ENCODE measurements at places on chromosomes 7 and 10.

GRCh38 chr7:47482013-47482875, 99.7 kb downstream of the TNS3 start:
- DNase-seq = no peak

GRCh38 chr10:6204063-6204340, 1.3 kb downstream of the PFKFB3 start:
- no peak for DNase-seq

DNA sequence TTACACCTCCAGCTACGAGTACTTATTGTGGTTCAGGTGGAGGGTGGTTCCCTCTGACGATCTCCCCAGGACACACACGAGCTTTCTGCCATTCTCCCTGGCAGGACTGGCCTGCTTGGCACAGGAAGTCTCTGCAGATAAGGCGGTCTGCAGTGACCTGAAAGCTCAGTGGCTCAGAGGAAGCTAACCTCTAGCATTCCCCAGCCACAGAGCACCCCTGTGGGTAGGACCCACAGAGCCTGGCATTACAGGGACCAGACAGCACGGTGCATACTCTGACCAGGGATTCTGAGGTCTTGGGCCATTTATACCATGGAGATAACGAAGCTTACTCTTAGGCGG, 1.9 kb upstream of the GPR146 start:
- DNase-seq = no peak

GRCh38 chr10:124959564-124959963, 17.6 kb downstream of the ZRANB1 start:
- no peak for DNase-seq

DNA sequence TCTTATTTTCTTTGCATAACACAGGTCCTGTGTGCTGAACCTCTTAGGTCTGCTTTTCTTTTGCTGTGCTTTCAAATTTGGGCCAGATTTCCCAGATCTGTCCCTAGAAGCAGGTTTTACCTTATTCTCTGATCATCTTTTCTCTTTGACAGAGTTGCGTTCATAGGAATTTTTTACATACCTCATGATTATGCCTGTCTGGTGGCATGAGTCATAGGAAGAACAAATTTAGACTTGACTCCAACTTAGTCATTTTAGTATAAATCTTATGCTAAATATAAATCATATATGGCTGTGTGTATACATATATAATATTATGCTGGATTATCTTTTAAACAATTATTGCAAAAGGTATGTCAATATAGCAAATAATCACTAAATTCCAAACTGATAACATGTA, 1038.9 kb downstream of the GRM8 start:
- no peak for DNase-seq

DNA sequence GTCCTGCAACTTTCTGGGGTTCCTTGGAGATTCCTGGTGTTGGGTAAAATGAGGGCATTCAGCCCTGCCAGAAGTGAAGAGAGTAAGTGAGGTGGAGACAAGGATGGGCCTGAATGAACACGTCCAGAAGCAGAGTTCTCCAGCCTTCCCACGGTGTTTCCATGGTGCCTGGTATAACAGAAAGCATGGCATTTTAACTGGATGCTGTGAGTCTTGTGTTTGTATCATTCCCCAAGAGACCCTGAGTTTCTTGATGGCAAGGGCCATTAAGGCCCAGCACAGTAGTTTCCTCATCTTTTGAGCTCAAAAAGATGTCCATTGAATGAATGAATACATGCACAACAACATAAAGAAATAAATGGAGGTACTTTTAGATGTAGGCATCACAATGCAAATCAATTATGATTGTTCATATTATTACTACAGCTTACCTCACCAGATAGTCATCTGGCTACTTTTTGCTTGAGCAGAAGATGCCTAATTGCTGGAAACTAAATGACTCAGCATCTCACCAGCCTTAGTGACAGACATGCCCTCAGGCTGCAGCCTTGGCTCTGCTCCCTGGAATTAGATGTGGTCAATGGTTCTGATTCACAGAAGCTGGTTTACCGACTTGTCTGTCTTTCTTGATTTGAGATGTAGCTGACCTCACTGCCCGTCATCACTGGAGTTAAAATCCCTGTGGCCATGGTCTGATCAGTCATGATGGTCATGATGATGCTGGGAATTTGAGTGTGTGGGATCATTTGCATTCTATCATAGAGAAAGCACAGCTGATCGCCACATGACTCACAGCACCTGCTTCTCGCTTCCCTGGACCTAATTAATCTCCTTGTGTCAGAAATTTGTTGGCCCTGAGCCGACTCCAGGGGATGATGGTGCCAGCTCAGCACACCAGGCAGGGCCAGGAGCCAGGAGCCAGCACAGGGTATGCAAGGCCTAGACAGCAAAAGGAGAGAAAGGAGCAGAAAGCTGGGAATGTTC, 83.9 kb downstream of the CXCL12 start:
- DNase-seq = no peak

- no peak for DNase-seq
Measured at GRCh38 chr7:6168477-6168868, 104.0 kb downstream of the CYTH3 start.

GRCh38 chr7:25812086-25812850, 339.7 kb upstream of the NFE2L3 start:
- DNase-seq = no peak

GRCh38 chr10:130885021-130885655, 426.4 kb downstream of the TCERG1L start:
- no peak for DNase-seq

- no peak for DNase-seq
Measured at GRCh38 chr7:25562673-25563182, 334.4 kb upstream of the NPVF start.

- DNase-seq = no peak
Measured at GRCh38 chr10:84933402-84933801, 605.0 kb downstream of the CCSER2 start.

DNA sequence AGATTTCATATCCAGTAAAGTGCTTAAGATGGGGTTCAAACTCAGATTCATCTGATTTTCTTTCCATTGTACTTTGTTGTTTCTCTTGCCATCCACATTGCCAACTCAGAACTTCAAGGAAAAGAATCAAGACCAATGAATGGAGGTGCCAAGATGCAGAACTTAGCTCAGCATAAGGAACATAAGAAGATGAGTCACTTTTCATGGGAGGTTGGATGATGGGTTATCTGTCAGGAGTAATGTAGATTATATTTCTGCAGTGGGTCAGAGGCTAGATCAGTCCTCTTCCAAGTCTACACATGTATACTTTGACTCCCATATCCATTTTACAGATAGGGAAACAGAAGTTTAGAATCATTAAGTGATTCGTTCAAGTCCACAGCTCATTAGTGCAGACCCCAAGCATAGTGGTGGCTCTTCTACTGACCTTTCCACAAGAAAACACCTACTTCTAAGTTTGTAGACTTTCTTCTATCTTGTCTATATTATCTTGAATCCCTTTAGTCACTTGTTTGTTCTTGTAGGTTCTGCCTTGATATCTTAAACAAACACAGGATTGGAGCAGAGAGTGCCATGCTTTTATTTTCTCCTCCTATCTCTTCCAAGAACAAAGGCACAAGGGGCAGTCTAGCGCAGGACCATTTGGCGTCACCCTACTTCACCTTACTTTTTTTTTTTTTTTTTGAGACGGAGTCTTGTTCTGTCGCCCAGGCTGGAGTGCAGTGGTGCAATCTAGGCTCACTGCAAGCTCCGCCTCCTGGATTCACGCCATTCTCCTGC, 14.0 kb upstream of the ADD3 start:
- no peak for DNase-seq

DNA sequence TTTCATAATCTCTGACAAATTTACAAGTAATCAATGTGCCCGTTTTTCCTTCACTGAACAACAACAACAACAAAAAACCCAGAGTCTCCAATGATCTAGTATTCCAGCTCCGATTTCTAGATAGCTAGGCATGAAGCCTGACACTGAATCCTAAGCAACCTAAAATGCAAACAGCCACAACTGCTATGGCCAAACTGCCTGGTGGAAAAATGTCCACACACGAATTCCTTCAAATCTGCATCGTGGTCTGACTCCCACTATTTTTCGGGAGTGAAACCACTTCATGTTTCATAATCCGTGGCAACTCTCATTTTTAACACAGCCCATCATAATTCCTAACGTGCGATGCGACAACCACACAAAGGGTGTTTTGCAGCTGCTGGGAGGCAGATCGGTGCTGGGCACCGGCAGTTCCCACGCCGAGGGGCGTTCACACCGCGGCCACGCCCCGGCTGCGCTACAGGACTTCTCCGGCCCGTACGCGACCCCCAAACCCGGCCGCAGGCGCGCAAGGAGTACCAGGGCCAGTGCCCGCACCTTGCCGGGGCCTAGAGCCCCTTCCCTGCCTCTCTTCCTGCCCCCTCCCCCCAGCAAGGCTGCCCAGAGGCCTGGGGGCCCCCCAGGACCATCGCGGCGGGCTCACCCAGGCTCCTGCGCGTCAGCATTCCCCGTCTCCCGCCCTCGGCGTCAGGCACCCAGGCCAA, 814 bp downstream of the RUFY2 start:
- DNase-seq = no peak

GRCh38 chr10:86139066-86139657, 227.4 kb downstream of the GRID1 start:
- no peak for DNase-seq

DNA sequence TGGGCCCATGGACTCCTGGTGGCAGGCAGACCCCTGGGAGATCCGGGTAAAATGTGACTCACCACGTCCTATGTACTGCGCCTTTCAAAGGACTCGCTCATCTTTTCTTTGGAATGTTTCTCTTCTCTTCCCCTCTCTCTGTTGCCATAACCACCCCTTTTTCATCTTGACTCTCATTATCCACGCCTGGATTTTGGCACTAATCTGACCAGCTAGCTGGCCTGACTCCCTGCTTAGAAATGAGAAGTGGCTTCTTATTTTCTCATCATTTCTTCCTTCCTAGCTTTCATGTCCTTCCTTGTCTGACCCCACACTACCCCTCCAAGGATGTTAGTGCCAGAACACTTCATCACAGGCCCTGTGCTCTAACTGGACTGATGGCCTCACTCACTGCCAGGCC, 98.0 kb upstream of the FAM171A1 start:
- no peak for DNase-seq

DNA sequence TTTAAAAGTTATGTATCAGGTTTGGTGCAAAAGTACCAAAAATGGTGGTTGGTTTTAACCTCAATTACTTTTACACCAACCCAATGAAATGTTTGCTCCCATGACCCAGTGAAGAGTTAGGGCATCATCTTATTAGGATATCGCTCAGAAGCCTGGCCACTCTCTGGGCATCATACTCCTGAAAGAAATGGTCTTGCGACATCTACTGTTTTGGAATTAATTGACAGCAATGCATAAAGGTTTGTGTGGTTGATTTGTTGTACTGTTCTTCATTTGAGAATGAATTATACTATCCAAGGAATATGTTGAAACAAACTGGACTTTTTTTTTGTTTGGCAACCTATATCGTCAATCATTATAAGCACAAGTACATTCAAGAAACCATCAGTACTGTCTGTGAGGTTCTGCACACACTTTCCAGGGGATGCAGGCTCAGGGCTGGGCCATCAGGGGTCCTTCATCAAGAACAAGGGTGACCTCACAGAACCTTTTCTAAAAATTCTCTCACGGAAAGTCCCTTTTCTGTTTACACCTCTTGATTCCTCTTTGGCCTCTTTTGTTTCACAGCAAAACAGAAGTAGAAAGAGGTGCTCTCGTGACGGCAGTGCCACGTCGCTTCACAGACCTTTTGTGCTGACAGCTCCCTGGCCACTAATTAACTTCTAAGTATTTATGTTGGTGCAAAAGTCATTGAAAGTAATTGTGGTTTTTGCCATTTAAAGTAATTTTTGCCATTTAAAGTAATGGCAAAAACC, 117.2 kb upstream of the KLF6 start:
- no peak for DNase-seq

DNA sequence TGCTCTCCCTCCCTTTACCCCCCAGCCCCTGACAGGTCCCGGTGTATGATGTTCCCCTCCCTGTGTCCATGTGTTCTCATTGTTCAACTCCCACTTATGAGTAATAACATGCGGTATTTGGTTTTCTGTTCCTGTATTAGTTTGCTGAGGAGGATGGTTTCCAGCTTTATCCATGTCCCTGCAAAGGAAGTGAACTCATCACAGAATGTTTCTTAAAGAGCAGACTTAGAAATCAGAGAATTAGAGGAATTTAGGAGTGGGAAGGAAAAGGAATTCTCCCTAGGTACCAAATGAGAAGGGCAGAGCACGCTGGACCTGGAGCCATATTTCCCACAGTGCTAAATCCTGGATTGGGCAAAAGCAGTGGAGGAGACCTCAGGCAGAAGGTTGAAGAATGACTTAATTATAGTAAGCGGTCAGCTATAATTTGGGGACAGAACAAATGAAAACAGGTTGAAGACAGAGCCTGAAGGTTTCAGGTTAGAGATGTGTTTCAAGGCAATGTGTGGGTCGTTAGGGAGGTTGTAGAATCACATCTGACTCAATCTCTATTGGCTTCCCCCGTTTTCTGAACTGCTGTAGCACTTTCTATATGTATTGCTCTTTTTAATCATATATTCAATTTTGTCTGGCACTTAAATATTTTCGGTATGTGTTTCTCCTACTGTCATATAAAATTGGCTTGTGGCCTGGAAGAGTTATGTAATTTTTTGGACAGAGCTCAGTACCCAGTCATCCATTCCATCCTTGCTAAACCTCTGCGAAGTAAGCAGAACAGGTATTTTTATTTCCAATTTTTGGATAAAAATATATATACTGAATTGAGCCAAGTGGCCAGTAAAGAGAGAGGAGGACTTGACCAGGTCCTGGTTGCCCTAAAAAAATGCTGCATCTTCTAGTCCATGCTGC, 210.5 kb upstream of the KLF6 start:
- DNase-seq = no peak

- DNase-seq = no peak
Measured at GRCh38 chr7:140059273-140060242, 3.2 kb downstream of the PARP12 start.

- no peak for DNase-seq
Measured at GRCh38 chr10:31990937-31991336, 62.3 kb upstream of the ARHGAP12 start.

GRCh38 chr7:115191526-115191925, 269.6 kb downstream of the MDFIC start:
- no peak for DNase-seq

- no peak for DNase-seq
Measured at GRCh38 chr7:107998150-107998549, 4.8 kb downstream of the LAMB1 start.

DNA sequence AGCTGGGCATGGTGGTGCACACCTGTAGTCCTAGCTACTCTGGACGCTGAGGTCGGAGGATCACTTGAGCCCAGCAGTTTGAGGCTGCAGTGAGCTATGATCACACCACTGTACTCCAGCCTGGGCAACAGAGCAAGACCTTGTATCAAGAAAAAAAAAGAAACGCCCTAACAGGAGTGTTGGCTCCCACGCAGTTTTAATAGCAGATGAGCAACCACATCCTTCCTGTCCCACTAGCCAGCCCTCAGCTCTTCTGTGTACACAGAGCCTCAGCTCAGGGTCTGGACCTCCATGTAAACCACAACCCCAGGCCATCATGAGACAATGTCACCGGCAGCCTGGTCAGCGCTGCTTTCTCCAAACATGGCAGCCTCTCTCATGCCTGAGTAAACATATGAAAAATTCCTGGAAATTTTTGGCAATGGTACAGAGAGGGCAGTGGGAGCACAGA, 108.2 kb downstream of the PIP4K2A start:
- DNase-seq = no peak

All from NCI-H2081 treated with DMSO at 0.1 percent for 48 hours (cell line).